ENCODE measurements at places on chromosomes 3 and 15.

DNA sequence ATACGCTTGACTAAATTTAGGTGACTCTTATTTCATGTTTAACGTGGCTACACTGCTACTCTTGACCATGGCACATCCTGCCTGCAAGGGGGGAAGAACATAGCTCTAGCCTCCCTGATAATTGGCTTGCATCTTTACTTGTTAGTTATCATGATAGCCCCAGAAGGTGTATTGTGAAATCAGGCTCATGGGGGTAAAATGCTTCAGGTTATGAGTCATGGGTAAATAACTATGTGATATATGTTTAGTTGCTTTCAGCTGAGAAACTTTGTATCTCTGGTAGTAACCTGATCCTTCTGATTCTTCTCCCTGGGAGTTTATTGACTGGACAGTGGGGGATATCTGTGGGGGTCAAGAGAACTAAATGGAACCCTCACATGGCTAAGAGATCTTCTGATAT is 660.8 kb upstream of the UBE2E2 start:
- no peak for DNase-seq

DNA sequence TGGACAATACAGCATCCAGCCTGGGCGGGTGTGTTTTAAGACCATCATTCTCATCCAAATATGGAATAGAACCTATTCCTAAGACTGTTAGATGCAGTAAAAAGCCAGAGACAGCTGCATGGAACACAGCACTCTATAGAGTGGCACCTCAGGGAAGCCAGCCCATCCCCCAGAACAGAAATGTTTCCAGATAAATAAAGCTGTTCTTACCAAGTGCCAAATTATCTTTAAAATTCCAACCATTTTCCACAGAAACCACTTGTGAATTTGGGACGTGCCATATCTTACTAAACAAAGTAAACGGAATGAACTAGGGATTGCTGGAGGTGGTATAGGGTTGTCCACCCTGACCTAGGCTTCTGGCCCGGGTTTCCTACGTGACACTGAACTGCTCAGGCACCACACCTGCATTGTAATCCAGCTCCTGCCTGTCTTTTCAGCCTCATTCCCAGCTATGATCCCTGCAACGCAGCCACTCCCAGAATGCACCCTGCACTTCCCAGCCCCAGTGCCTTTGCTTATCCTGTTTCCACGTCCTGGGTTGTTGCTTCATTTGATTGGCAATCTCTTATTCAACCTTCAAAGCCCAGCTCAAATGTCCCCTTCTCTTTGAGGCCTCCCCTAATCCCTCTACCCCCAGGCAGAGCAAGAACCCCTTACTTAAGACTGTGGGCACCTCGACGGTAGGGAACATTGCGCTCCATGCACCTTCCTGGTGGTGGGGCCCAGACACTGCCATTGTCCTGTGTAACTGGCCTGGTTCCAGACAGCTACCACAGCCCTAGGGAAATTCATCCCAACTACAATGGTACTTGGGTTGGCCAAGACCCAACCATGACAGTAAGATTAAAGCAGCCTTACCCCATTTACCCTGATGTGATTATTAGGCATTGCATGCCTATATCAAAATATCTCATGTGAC is 100.2 kb downstream of the IQSEC1 start:
- no peak for DNase-seq

DNA sequence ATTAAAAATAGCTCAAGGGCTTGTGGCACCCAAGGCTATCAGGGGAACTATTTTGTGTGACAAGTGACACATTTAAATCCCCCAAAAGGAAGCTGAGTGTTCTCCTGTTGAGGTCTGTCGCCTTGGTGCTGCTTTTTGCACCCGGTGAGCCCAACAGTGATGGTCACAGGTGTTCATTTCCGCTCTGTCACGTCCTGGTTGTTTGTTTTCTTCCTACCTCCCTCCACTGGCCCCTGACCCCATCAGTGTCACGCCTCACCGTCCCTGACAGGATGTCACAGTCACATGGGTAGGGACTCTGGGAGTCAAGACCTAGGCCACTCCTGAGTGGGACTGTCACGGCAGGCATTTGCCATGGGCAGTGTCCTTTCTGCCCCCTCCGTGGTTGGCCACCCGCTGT is 11.2 kb downstream of the SLCO3A1 start:
- no peak for DNase-seq

GRCh38 chr3:194475978-194476377 is 10.8 kb downstream of the ATP13A3 start:
- no peak for DNase-seq

GRCh38 chr3:72009851-72010443 is 225.0 kb upstream of the PROK2 start:
- DNase-seq: no peak

- DNase-seq: no peak
These were observed 163.0 kb upstream of the SLC2A2 start for GRCh38 chr3:171189394-171190080.
